Bronchial epithelial cell (primary cell): ENCODE measurements at places on chromosomes 16 and 17. TPM values are rescaled to one million over a fixed set of nuclear protein-coding genes. Genes with fewer than 3 reads are reported as not detected.

The RNF222 gene
- under 0.01 and 0.38 TPM in 2 replicates for total RNA-seq

The ODAD4 gene
- 0.13 and 0.26 TPM in 2 replicates for total RNA-seq

The ADORA2B gene
- total RNA-seq: 26.2 and 36.1 TPM in 2 replicates

The PDIA2 gene
- total RNA-seq: under 0.01 TPM in 1 of 2 replicates, not detected in the other

The YBX2 gene
- total RNA-seq: 0.26 and 1.0 TPM in 2 replicates
